Central memory CD4-positive, alpha-beta T cell (primary cell): ENCODE measurements at places on chromosomes 4 and X.
A peak's percentile ranks its signal among the peaks of the same experiment; 100 is the strongest.

GRCh38 chr4:131430302-131430701 lies 1718.8 kb upstream of the PCDH10 start:
- no peak for DNase-seq

DNA sequence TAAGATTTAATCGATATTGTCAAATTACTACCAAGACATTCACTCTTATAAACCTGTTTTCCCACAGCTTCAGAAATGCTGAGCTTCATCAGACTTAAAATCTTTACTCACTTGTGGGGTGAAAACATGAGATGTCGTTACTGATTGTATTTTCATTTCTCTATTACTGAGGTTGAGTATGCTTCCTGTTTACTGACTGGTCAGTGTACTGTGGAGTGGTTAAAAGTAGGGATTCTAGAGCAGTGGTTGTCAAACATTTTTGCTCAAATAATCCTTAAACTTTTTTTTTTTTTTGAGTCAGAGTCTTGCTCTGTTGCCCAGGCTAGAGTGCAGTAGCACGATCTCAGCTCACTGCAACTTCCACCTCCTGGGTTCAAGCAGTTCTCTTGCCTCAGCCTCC lies 50.3 kb downstream of the NSUN7 start:
- DNase-seq = no peak

DNA sequence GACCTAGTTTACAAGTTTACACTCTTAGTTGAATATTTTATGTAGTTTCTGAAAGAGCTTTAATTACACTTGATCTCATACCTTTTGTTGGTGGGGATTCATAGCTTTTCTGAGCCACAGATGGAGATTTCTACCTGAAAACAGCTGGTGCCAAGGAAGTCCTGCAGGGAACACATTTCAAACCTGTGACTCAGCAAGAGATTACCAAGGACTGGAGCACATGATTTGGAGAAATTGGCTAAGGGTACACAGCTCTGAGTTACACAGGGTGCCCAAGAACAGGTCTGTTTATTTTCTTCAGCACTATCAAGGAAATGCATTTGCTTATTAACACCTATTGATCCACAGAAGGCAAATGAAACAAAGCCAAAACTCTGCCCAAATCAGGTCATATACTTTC lies 691.5 kb downstream of the KCTD8 start:
- no peak for DNase-seq

DNA sequence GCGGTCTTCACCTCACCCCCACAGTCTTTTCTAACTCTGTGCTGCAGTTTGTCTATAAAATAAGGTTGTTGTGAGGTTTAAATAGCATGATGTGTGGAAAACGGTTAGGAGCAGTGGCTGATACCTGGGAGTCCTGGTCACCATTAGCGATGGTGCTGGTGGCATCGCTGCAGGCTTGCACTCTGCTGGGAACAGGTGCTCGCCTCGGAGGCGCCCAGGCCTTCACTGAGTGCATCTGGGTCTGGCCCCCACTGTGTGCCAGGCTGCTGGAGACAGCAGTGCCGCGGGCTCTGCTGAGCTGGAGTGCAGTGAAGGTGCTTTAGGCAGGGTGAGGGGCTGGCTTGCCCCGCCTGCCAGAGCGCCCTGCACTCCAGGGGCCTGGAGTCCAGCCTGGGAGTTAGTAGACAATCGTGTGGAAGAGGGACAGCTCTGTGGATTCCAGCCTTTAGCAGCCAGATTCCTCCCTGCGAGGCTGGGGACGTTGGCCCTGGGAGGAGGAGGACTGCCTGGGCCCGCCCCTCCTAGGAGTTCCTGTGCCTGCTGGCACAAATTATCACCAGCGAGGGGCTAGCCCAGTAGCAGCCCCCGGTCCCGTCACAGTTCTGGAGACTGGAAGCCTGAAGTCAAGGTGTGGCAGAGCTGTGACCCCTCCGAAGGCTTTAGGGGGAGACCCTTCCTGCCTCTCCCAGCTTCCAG lies 7.3 kb downstream of the RGS12 start:
- no peak for DNase-seq

DNA sequence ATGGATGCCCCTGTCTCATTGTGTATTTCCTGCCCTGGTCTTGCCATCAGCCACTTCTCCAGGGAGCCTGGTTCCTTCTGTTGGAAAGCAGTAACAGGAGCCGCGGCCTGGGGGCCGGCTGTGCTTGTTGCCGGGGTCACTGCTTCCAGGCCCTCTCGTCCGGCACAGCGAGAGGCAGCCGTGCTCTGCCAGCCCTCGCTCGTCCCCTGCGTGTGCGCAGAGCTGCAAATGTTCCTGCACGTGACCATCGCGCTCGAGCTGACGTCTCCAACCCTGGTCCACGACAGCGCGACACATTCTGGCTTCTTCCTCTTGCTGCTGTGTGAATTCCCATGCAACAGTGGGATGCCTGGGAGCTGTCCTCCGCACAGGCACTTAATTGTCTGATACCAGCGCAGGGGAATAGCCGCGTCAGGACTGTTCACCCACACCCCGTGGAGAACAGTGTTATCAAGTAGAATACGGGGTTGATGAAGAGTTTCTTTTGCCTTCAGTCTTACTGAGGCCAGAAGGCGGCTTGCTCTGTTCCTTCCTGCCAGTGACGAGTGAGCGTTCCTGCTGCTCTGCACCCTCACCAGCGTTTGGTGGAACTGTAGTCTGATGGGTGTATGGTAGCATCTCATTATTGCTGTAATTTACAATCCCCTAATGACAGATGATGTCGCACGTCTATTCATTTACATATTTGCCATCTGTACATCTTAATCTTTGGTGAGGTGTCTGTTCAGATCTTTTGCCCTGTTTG lies 12.3 kb downstream of the PDE6B start:
- no peak for DNase-seq

DNA sequence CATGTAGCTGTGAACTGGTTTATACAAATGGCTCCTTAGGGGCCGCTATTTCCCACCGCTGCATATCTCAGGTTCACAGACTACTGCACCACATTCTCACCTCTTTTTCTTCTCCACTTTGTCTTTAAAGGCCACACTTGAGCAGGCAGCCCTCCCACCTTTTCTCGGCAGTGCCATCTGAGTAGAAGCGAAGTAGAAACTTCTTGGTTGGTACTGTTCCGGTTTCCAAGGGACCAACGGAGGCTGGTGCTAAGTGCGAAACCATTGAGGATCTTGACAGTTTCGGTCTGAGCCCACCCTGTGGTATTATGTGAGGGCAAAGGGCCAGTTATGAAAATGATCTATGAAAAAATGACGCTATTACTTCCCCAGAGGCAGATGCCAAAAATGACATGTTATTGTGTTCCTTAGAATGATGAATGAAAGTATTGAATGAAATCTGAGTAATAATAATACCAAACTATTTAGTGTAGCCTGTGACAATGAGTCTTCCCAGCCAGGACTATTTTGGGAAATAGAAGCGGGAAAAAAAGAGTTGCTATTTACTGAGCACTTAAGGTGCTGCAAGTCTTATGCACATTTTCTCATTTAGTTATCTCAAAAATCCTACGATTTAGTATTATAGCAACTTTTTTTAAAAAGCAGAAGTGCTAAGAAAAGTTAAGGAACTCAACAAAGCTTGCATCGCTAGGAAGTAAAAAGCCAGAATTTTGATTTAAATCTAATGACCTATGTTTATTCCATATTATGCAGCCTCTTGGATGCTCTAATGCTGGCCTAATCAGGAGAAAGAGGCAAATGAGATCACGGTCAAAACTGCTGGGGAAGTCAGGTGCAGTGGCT lies 29.6 kb upstream of the CHRNA9 start:
- DNase-seq = peak; percentile 26

- no peak for DNase-seq
Measured at GRCh38 chr4:128603081-128603480, 206.4 kb upstream of the JADE1 start.

- DNase-seq = no peak
Measured at GRCh38 chr4:183287309-183287659, 32.8 kb downstream of the CLDN22 start.

DNA sequence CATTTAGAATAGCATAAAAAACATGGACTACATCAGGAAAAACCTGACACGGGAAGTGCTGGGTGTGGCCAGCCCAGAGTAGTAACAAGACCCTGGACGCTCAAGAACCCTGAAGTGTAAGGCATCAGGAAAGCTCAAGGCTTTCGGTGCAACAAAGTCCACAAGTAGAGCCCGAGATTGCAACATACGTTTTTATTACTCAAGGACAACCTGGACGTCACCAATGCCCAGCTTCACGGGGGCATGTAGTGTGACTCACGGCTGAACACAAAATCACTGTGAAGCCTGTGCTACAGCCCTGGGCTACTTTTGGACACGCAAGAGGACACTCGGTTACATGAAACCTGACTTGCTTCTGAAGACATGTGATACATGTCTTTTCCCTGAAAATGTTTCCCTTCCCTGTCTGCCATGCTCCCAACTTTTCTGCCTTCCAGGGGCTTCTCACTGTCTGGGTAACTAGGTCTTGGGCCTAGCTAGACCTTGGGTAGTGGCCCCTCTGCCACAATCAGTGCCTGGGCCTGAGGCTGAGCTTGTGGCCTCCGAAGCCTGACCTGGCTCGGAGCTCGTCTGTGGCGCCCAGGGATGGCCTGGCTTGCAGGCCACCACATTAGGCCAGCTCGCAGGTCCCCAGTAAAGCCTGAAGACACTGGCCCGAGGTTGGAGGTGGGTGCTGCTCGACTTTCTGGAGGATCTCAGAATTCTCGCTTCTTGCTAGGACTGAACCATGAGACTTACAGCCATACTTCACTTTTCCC lies 9.2 kb downstream of the IRAK1 start:
- DNase-seq = no peak

DNA sequence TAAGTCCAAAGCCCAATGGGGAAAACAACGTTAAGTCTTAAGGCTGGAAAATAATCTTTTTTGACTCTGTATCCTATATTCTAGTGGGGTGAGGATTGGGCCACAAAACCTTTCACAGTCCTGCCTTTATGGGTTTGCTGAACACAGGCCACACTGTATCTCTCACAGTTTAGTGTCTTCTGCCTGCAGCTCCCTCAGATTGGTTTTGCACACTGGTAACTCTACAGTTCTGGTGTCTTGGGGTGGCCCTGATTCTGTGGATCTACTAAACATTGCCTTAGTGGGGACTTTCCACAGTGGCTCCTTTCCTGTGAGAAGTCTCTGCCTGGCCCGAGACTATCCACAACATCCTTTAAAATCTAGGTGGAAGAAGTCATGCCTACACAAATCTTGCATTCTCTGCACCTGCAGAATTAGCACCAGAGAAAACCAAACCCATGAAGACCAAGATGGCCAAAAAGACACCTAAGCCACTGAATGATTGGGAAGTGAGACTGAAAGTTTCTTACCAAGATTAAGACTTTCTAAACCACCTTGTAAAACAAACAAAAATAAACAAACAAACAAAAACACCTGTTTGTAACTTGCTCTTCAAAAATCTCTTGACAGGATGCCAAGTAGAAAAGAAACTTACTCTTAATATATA lies 150.4 kb upstream of the PCDH10 start:
- no peak for DNase-seq

GRCh38 chrX:147173594-147173993 lies 359.1 kb upstream of the CXorf51A start:
- DNase-seq = no peak

GRCh38 chr4:7943211-7943610 lies 3.5 kb upstream of the AFAP1 start:
- no peak for DNase-seq

DNA sequence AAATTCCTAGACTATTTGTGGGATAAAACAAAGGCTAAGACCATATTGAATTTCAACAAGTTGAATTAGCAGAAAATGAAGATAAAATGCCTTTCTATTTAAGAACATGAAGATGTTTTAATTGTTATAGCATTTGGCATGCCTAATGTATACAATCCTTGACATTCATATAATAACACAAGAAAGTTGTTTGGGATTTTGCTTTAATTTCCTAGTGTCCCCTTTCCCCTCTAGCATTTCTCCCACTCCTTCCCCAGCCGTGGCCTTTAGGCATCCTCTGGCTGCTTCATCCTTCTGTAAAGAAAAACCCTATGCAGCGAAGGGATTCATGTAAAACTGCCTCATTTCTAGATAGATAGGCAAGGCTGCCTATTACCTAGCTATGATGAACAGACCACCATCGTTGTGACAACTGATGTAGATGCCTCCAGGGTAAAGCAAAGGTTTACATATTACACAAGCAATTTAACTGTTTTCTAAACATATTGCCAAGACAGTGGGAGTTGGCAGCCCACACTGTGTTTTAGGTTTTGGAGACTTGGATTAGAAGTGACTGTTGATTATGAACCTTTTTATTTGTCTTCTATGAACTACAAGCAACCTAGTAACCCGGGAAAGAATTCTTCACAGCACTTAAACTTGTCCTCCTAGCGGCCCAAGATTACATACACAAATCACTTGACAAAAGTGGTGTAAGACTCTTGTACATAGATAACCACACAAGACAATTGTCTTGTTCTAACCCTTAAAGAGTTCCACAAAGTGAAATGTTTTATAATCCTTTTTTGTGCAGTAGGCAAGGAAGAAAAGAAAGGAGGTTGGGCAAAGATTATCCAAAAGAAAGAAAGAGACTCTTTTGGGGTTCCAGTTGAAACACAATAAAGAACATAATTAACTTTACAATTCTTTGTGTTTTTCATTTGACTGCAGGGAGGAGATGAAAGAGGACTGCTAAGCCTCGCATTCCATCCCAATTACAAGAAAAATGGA lies 59.9 kb downstream of the HHIP start:
- DNase-seq = no peak

- no peak for DNase-seq
Measured at GRCh38 chr4:114458728-114459127, 139.9 kb upstream of the UGT8 start.

GRCh38 chrX:65999563-66000148 lies 40.2 kb downstream of the VSIG4 start:
- DNase-seq = no peak

GRCh38 chrX:42869011-42869410 lies 91.0 kb upstream of the PPP1R2C start:
- no peak for DNase-seq

DNA sequence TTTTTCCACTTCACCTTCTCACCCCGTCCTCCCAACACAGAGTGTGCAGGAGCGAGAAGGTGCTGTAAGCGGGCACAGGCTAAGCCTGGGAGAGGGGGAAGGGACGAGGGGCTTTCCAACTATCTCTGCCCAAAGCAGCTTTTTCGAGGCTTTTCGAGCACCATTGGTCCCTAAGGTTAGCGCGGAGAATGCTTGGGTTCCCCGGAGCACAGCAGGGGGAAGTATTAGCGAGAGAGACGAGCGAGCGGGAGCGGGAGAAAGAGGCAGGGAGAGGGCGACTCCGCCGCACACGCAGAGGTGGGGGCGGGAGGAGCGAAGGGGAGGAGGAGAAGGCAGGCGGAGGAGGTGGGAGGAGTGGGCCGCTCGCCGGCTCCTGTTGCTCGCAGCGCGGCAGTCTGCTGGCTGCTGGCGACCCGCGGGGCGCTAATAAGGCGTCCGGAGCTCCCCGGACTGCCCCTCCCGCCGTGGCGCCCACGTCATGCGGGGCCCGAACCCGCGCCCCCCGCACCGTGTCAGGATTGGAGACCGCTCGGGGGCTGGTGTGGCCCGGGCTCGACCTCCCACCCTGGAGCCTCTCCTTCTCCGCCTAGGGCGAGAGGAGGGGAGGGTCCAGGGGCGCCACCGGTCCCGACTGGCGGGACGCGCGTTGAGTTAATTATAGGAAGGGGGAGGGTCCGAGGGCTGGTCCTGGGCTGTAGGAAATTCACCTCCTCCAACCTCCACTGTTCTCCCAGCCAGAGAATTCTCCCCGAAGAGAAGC lies at the start of gene ADAMTS3:
ADAMTS3 (minus strand) TSS at position 263 of the 760 bp plus-strand sequence. CDS start 459 bp downstream, outside the sequence.
- DNase-seq = no peak

GRCh38 chrX:68829582-68830418 lies 979 bp downstream of the EFNB1 start:
- DNase-seq = no peak
